ENCODE measurements at places on chromosomes 16 and 17.

DNA sequence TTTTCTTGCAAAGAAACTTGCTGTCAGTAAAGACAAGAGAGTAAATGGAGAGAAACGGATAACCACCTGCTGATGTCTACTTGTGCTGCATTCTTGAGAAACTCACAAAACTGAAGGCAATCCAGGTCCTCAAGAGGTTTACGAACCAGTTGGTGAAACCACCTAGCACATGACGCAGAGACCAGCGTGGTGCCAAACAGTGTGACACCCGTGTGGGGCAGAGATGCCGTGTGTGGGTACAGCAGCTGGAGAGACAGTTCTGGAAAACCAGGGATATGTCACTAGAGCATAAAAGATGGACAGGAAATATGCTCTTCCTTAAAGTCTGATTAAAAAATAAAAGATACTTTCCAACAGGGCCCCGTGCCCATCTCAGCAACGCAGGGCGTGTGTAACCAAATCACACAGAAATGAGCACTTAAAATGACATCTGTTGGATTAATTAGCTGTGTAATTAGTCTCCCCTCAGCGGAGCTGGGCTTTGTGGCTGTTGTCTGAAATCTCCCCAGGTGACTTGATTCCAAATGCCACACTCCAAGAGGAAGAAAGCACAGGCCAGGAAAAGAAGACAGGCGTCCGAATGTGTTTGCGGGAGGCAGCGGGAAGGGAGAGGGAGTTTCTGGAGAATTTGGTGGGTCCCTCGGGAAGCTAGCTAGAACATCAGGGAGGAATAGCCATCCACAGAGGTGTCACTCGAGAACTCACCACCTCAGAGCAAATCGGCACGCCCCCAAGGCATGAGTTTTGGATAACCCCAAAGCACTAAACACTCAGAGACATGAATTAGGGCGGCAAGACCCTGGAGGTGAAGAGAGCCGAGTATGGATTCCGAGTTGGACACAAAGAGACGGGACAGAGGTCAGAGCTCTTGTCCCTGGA is 109.8 kb downstream of the ZFHX3 start:
- DNase-seq, result peak; percentile 48

DNA sequence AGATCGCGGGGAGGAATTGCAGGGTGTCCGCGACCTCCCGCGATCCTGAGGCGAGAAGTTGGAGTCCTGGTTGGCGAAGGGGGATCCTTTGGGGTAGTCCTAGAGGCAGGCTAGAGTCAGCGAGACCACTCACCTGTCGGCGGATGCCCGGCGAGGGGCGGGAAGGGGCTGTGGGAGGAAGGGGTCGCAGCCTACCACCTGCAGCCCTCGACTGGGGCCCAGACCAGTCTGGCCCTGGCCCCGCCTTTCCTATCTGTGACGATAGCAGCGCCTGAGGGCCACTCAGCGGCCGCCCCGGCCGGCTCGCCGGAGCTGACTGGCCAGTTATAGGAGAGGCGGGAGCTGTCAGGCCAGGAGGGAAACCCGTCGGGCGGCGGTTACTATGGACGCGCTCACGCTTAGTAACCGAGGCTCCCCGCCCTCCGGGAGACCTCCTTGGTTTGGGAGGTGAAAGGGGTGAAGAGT is at the start of gene TEKT3:
Gene TEKT3, minus strand, starts transcription at position 213 of the 465 bp plus-strand sequence. CDS start 10,012 bp downstream, outside the sequence.
- DNase-seq, result peak; percentile 63

GRCh38 chr17:77027271-77027889 is 113.4 kb upstream of the SEC14L1 start:
- no peak for DNase-seq

- peak; percentile 78 for DNase-seq
Observed at GRCh38 chr17:34171245-34171818, 83.8 kb upstream of the CCL2 start.

DNA sequence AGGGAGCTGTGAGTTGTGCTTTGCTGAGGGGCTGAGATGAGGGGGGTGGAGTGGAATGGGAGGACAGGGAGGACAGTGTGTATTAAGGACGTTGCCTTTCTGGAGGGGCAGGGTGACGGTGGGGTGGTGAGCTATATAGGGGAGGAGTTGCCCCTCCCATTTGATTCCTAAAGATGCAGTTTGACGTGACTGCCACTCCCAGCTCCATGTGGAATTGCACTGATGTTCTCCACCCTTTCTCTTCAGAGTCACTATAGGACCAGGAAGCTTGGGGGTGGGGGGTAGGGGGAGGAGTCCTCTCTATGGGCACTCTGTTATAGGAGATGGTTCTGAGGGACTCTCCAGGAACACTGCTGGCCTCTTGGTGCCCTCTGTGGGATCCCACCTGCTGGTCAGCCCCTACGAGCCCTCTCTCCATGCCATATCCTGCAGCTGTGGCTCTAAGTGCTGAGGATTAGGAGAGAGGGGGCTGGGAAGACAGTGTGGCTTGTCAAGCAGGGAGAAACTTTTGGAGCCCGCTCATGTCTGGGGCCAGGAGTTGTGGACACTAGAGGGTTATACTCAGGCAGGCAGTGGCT is 3.8 kb upstream of the NGFR start:
- DNase-seq, result no peak

DNA sequence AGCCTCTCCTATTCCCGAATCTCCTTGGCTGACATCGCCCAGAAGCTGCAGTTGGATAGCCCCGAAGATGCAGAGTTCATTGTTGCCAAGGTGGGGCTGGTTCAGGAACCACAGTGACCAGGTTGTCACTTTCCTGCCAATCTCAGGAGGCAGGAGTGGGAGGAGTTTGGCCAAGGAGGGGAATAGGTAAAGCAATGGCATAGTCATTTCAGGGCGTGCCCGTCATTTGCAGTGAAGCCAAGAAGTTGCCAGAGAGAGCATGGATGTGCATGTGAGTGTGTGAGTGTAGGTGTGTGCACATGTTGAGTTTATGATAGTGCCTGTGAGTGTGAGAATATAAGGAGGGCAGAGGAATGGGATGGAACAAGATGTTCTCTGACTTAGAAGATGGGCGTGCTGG is 14.8 kb downstream of the PSMD3 start:
- no peak for DNase-seq

- DNase-seq, result no peak
Observed at GRCh38 chr16:58499615-58500351, at the start of gene NDRG4. TSS of gene NDRG4 (plus strand) at chr16:58500143. CDS start at chr16:58500249, 106 bp downstream.

GRCh38 chr16:89352091-89352681 is 134.7 kb downstream of the ZNF778 start:
- no peak for DNase-seq

DNA sequence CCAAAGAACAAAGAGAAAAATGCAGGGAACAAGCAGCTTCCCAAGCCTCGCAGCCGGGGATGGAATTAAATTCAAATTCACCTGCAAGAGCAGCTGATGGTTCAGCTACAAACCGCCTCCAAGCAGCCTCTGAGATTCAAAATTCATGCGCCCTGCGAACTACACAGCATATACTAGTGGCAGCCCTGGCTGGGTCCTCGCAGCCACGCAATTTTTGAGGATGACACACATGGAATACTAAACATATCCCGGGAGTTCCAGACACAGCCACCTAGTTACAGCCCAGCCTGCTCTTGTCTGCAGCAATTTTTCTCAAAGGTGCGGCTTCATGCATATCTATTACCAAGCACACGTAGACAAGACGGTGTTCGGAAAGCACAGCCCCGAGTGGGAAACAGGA is 35.9 kb upstream of the KIFC3 start:
- no peak for DNase-seq

Measured in activated effector memory CD4-positive, alpha-beta T cell treated with anti-CD3 and anti-CD28 coated beads, Interleukin-2, amount 50 U/mL, for 16 hours (primary cell).